ENCODE measurements at places on chromosomes 5 and 9.

DNA sequence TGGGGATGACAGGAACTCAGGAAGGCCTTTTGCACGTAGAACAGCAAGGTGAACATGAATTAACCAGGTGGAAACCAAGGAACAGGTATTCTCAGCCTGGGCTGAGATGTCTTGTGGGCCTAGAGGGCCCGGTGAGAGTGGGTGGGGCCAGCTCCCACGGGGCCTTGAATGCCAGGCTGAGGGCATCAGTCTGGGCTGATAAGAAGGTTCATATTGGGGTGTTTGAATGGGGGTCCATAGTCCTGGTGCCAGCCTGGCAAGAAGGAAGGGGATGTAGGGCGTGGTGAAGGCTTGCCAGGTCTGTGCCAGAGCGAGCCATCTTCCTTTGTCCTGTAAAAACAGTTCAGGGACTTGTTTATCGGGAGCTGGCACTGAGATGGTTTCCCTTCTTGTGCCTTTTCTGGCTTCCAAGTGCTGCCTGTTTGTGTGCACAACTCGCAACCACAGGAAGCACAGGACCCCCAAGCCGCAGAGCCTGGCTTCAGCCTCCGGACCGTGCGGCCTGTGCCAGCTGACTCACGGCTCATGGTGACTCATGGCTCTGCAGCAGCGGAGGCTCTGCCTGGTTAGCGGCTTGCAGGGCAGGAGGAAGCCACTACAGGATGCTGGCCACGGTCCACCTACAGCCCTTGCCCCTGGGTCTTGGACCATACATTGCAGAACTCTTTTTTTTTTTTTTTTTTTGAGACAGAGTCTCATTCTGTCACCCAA lies 2.4 kb downstream of the CARD19 start:
- DNase-seq = peak; percentile 70

DNA sequence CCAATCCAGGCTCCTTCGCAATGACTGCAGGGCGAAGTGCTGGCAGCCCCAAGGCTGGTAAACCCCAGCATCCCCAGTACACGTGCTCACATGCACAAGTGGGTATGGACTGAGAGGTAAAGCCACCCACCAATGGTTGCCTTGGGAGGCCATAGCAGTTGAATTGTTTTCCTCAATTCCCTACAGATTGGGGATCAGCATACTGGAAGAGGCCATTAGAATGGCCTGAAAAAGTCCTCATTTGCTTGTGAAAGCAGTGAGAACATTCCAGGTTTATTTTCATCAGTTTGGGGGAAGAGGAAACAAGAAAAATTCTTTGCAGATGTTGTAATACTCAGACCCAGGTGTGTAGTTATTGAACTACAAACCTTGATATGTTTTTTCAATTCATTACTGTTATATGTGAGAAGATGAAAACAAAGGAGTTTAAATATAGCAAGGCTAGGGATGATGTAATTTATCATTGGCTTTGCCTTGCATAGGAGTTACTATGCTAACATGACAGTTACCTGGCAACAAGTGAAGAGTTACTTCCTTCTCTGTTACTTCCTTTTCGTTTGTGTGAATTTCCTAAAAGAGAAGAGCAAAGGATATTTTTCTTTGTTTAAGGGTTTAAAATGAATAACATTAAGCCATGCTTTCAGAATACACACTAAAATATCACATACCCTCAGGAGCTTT lies 36.4 kb downstream of the MTMR12 start:
- no peak for DNase-seq

DNA sequence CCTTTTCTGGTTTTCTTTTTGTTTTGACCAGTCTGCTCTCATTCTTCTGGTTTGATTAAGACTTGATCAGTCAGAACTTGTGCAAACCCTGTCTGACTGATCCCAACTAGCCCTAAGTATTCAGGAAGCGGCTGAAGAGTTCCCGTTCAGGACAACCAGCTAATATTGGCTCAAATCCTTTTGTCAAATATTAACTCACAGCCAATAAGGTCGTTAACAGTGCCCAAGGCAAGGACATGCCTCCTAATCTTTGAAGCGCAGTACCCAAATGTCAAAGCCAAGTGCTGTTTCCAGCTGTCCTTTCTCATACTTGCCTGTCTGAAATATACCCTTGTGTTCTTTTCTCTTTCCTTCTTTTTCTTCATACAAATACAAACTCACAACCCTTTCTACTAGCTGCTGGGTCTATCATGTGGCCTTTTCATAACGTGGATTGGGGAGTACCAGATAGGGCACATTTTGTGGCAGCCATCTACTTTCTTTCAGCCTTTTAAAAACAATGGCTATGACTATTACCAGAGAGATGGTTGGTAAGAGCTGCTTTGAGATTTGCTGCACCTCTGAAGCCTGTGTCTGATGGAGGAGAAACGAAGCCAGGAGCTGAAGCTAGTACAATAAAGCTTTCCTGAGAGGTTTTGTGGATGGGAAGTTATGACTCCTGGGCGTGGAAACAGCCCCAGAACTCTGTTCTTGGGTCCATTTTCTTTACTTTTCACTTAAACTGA lies 266.4 kb upstream of the ZNF608 start:
- no peak for DNase-seq

- peak; percentile 9 for DNase-seq
Measured at GRCh38 chr9:4572184-4572826, 82.0 kb downstream of the SLC1A1 start.

DNA sequence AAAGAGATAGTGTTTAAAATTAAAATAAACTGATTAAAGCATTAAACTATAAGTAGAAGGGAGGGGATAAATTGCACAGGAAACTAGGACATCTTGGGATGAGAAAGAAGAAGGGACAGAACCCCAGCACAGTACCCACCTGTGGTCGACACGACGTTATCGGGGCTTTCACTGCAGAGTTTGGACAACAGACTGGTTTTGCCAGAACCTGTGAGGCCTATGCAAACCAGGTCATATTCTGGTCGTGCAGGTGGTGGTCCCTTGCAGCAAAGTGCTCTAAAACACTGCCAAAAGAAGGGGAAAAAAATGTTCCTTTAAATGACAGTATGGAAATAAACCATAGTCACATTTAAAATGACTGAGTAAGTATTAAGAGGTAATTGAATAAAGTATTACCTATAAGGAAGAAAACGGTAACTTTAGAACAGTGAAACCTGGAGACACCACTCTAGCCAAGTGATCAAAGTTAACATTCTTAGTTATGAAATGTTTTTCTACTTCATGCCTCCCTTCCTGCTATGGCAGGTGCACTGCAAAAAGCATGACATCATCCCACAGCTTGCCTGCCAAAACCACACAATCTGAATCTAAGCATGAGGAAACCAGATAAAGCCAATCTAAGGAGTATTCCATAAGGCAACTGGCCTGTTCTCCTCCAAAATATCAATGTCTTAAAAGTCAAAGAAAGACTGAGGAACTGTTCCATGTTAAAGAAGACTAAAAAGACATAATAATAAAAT lies 138.6 kb downstream of the ARL15 start:
- no peak for DNase-seq

GRCh38 chr9:89929673-89930480 lies 325.1 kb downstream of the GADD45G start:
- no peak for DNase-seq

DNA sequence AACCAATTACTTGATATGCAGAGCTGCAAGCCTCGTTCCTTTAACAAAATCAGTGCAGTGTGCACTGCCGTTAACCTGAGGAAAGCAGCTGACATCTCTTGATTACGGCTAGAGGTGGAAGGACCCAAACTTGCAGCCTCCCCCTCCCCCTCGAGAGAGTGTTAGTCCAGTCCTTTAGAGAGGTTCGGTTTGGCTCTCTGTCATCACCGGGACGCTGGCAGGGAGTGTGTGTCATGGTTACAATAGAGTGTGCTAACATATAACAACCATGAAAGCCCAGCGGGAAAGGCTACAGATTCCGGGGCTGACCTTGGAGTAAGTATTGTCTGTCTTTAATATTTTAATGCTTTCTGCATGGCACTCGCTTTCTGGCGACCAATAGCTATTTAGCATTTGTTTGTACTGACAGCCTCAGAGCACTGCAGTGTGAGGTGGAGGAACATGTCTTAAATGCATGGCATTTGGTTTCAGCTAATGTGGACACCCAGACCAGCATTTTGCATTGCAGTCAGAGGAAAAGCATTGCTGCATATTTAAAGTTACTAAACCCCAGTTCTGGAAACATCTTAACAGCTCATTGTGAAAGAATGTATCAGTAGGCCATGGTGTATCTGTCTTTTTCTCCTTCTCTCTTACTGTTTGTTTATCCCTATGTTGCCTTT lies 237.5 kb downstream of the CD180 start:
- DNase-seq = no peak

- no peak for DNase-seq
Measured at GRCh38 chr9:121394292-121394691, 24.2 kb upstream of the STOM start.

DNA sequence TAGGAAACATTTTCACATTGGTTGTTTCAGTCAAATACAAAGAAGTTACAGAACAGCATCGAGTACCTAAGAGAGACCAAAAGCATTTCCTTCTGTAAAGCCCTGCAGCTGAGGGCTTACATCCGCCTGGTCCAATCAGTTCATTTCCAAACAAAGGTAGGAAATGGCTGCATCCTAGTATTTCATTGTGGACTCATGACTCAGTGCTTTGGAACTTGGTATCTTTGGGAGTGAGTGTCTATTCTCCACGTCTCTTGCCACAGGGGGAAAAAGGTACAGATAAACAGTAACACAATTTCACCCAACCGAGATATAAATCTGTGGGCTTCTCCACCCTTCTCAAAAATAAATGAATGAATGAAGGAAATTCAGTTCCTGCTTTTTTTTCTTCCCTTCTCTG lies 75.4 kb downstream of the NFIB start:
- no peak for DNase-seq

DNA sequence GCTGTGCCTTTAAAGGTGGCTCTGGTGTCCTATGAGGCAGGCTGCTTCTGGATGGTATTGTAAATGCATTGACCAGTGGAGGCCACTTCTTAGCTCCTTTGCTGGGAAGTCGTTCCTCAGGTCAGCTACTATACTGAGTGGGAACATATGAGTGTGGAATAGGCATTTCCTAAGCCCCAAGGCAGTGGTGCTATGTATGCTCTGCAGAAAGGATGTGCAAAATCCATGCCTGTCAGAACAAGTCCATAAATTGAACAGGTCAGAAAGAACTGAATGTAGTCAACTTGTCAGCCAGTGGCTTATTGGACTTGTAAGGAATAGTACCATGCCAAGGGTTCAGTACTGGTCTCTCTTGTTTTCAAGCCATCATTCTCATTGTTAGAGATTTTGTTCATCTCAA lies 216.4 kb downstream of the CDH10 start:
- DNase-seq = no peak

DNA sequence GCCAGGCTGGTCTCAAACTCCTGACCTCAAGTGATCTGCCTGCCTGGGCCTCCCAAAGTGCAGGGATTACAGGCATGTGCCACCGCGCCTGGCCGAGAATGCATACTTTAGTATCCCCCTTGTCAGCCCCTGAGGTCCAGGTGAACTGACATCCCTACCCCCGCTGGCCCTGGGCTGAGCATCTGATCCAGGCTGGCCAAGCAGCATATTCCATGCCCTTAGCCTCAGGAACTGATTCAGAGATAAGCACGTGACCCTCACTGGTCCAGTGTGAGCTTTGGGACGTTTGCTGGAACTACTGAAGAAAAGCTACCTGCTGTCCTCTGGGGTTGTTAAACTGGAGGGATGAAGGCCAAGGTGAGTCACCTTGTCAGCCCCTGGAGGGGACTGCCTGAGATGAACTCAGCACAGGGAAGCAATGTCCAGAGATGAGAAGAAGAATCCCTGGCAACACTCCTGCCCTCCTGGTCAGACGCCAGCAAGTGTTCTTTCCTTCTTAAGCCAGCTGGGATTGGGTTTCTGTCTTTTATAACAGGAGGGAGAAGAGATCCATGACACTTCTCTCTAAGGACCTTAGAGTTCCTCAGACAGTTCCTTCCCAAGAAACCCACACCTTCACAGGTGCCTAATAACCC lies 59.1 kb upstream of the FBXW11 start:
- DNase-seq = no peak

DNA sequence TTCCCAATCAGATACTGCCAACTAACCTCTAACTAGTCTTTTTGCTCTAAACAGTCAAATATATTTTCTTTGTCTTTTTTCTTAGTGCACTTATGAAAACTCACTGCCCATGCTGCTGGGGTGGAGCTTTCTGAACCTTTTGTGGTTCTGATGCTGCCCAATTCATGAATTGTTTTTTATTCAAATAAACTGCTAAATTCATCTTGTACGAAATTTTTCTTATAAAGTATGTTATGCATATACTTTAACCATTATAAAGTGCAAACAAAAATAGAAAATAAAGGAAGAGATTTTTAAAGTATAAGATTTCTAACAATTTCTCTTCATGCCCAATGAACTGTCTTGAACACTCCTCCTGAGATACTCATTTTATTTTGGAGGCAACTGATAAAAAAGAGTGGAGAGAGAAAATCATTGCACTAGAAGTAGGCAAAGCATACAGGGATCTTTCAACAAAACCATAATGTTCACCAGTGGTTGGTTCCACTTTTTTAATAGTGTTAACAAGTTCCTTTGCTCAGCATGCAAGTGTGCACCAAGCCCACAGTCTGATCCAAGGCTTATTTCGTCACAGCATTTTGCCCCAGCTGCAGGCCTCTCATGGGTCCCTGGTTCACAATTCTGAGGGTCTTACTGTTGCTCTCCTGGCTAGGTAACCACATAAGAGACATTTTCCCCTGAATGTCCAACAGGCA lies 6.2 kb upstream of the FYB1 start:
- DNase-seq = no peak

DNA sequence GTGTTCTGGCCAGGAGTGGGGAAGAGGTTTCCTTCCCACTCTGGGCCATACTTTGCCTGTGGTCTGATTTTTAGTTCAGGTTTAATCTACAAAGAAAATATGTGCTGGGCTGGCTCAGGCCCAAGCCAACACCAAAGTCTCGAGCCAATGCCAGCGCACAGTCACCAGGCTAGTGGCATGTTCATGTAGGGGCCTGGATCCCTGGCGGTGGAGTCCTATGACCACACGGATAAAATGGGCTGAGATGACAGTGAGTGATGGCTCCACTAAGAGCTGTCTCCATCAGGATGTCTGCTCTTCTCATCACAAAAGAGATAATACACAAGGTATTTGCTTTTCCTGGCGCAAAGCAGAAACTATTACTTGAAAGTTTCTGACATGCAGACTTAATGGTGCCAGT lies 92.9 kb upstream of the PTPN3 start:
- DNase-seq = no peak

- DNase-seq = no peak
Measured at GRCh38 chr9:87545858-87546257, 48.2 kb downstream of the DAPK1 start.

- DNase-seq = no peak
Measured at GRCh38 chr9:98654247-98654646, 54.5 kb downstream of the GABBR2 start.

Measured in activated naive CD4-positive, alpha-beta T cell treated with Interleukin-2 at 50 U/mL for 16 hours (primary cell).